ENCODE measurements at places on chromosomes 2 and 18.

- DNase-seq, result peak; percentile 50
Measured at GRCh38 chr2:96928277-96928781, 58.1 kb downstream of the FAM178B start.

GRCh38 chr2:238667008-238667407, 180.9 kb upstream of the TWIST2 start:
- DNase-seq, result no peak

DNA sequence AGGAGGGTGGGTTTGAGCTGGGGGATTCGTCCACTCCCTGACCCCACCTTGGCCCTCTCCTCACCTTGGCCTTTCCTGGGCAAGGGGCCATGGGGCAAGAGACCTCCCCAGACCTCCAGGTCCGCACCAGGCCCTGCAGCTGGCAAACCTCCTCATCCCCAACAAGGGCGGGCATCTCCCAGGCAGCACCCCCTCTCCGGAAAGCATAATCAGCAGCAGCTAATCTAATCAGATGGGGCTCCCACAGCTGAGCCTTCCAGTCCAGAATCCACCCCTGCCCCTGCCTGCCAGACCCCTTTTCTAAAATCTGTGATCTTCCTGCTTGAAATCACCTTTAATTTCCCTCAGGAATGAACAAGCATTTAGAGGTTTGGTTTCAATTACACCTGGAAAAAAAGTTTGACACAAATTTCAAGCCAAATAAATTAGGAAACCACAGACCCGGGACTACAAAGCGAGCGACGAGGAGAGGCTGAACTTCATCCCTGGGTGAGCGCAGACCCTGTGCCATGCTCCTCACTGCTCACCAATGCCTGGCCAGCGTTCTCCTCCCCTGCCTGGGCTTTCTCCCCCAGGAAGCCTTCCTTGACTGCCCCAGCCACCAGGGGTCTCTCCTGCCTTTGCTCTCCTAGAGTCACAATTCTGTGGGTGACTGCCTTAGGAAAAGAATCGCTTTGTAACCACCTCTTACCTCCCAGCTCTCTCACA, 143.0 kb upstream of the MYCN start:
- DNase-seq, result peak; percentile 100

GRCh38 chr2:226995625-226996041, 159.8 kb downstream of the RHBDD1 start:
- no peak for DNase-seq

- DNase-seq, result no peak
Measured at GRCh38 chr2:60533101-60534051, 20.1 kb downstream of the BCL11A start.
